ENCODE measurements at places on chromosomes 4 and X.

DNA sequence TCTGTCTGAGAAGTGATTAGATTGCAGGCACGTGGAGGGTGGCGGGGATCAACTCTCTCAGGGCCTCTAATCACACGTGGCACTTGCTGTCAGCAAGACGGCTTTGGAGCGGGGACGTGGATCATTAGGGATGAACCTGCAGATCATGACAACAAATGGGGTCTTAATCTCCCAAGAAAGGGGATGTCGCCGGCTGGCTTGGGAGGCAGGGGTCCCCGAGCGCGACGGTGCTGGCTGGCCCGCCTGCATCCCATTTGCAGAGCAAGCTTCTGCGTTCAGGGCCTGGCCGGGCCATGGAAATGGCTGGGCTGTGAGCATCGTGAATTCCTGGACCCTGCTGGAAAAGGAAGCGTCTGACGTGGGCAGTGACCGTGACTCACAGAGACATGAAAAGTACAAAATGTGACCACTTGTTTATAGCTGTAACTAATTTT is 85.1 kb upstream of the SHOX start:
- no peak for DNase-seq

- DNase-seq = no peak
Measured at GRCh38 chr4:100494166-100494565, 23.7 kb downstream of the EMCN start.

- peak; percentile 65 for DNase-seq
Measured at GRCh38 chrX:71282514-71283402, 677 bp upstream of the NONO start.

DNA sequence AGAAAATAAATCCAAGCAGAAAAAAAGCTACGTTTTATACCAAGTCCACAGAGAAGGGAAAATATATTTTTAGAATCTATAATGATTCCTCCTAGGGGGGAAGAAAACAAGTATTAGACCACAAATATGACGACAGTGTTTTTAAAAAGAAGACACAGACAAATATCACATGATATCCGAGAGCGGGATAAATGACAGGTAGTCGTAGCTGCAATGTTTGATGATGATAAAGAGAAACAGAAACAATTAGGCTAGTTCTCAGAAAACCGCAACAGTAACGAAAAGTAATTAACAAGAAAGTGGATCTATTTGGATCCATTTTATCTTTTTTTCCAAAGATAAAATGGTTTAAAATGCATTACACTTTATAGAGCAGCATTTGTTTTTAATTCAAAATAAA is 918 bp downstream of the HAUS3 start:
- DNase-seq = no peak

GRCh38 chr4:182749667-182750167 is 167.5 kb downstream of the DCTD start:
- no peak for DNase-seq

DNA sequence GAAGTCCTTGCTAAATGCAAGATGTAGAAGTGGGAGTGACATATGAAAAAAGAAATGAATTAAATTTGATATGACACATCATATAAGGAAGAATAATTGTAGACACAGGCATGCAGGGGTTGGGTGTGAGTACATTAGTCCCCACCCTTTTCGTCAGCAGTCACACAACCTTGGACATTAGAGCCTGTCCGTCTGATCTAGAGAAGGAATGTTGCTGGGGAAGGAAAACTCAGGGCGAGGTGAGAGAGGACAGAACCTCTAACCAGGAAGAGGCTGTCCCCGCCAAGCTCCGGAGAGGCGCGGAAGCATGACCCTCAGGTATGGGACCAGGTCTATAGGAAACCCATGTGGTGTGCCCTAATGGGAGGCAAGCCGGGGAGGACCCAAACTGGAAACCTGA is 102.1 kb downstream of the RELL1 start:
- DNase-seq = no peak

- DNase-seq = no peak
Measured at GRCh38 chrX:23513121-23513520, 154.2 kb upstream of the PRDX4 start.

- DNase-seq = no peak
Measured at GRCh38 chr4:155491336-155492120, 114.8 kb upstream of the MAP9 start.

DNA sequence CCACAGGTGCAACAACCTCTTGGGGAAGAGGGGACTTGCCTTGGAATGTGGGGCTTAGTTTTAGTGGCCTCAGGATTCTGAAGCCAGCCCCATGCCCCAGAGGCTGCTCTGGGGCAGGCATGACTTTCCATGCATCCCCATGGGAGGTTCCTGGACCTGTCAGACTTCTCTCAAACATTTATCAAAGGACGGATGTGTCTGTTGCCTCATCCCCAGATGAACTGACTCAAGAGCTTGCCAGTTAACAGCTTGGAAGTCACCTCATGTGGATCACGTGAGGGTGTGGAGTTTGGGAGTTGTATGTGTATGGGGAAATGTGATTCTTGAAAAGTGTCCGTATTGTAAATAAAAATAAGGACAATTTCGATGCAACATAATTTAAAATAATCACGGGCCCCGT is 341.5 kb downstream of the ARHGAP10 start:
- no peak for DNase-seq

GRCh38 chr4:19835429-19835828 is 416.3 kb upstream of the SLIT2 start:
- no peak for DNase-seq

DNA sequence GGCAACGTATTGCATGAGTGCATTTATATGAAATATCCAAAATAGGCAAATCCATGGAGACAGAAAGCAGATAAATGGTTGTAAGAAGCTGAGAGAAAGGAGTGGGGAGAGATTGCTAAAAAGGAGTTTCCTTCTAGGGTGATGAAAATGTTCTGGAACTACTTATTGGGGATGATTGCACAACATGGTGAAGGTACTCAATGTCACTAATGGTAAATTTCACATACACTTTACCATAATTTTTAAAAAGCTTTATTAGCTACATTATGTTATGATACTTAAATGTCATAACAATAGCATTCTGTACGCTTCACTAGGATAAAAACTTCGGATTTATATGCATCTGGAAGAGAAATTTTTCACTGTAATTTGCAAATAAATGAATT is 56.7 kb upstream of the WDR19 start:
- no peak for DNase-seq

DNA sequence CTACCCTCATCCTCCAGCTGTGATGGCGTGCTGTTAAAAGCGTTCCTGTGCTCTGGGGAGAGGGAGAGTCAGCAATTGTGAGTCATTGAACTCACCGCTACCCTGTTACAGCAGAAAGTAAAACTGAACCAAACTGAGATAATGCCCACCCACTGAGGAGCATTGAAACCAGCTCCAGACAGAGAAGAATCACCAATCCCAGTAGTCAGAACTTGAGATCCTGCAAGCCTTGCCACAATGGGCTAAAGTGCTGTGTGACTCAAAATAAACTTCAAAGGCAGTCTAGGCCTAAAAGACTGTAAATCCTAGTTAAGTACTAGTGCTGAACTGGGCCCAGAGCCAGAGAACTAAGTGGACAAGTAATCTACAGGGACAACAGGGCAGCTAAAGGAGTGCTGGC is 1394.2 kb upstream of the DIAPH2 start:
- no peak for DNase-seq

- no peak for DNase-seq
Measured at GRCh38 chr4:117699595-117699994, 334.7 kb upstream of the NDST3 start.

- no peak for DNase-seq
Measured at GRCh38 chr4:53313510-53313909, 52.4 kb downstream of the SCFD2 start.

- peak; percentile 10 for DNase-seq
Measured at GRCh38 chrX:130539721-130540321, 138.0 kb downstream of the RBMX2 start.

DNA sequence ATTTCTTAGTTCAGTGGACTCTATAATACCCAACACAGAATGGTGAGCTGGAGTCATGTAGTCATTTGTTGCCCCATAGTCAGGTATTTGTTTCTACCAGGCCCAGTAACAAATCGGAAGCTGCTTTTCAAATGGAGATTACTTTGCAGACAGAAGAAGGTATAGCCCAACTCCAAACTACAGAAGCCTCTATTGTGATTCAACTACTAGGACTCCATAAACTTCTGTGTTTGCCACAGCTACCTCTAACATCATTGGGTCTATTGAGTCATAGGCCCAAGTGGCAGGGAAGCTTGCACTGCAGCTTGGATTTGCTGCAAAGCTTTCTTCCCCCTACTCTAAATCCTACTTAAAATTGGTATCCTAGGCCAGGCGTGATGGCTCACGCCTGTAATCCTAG is 148.8 kb upstream of the STK26 start:
- DNase-seq = no peak

GRCh38 chr4:2789351-2789750 is 3.5 kb upstream of the SH3BP2 start:
- DNase-seq = no peak

DNA sequence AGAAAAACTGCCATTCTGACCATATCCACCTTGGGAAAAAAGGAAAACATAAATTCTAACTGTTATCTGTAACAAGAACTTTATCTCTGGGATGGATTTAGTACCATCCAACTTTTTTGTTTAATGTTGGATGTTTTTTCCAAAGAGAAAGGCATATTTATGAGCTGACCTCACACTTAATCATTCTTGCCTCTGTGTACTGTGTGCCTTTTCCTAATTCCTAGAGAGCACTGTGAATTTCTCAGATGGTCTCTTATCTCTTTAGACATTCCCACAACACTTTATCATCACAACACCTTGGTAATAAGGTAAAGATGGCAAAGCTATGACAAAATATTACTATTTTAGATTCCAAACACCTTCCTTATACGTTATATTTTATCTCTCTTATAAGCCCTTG is 126.2 kb downstream of the COL4A6 start:
- no peak for DNase-seq

GRCh38 chrX:143378851-143379250 is 138.4 kb downstream of the SPANXN3 start:
- DNase-seq = no peak

DNA sequence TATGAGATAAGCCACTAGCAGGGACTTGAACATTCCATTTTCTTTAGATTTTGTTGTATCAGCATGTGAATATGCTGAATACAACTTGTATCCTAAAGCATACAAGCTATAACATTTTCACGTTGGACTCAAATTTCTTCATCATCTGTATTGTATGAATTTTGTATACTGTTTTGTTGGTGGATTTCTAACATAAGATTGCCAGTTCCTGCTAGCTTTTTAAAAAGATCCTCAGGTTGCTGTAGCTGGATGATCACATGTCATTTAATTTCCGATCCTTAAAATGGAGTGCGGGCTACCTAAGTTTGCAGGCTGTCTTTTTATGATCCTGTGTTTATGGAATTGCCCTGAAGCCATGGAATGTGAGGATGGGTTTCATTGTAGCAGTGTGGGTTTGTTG is 6.9 kb downstream of the PDLIM5 start:
- DNase-seq = no peak

DNA sequence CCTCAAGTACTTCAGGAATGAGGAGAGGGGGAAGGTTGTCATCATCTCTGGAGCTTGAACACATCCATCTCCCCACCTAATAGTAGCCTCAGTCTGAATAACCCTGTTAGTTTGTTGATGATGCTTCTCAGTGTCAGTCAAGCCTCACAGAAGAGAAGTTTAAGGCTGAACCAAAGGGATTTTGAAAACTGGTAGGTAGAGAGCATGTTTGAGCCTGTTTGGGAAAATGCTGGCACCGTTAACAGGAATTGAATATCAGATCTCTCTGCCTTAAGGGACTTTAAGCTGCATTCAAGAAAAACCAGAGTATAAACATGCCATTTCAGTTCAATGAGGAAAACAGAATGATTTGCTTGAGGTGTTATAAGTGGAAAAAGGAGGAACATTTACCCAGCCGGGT is 73.1 kb downstream of the MAPK10 start:
- DNase-seq = no peak

DNA sequence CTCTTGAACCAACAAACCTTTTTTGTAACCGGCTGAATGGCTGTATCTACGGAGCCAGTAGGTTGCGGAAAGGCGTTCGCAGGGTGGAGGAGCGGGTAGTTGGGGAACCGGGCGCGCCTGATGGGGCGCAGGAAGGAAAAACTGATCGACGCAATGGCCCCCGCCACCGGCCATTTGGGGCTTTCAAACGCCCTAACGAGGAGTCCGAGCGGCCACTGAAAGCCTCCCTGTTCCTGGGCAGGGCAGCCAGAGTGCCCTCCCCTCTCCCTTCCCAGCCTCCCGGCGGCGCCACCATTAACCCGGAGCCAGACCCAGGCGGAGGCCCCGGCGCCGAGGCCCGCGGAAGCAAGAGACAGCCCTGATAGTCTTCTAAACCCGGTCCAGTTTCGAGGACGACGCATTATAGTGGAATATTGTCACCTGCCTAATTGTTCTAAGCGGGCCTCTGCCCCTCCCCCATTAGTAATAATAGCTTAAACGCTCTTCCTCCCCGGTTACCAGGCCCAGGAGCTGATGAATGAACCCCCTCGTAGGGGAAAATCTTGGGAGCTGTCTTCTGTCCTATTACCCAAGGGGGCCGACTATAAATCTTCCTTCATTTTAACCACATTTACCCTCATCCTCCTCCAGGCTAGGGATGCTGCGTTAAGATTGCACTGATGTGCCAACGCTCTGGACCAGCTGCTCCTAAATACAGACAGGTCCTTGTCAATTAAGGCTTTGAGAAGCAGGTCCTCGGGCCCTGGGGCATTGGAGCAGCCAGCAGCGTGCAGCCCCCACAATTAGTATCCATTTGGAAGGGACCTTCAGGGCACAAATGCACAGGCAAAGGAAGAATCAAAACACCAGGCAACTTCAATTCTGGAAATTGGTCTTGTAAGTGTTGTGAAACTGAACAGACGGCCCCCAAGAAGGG is 61.6 kb upstream of the TMEM33 start:
- DNase-seq = no peak

- DNase-seq = no peak
Measured at GRCh38 chr4:107751670-107752069, 31.6 kb upstream of the PAPSS1 start.

- DNase-seq = no peak
Measured at GRCh38 chr4:144499777-144500176, 146.2 kb upstream of the HHIP start.

- DNase-seq = no peak
Measured at GRCh38 chrX:72368796-72369195, 63.1 kb upstream of the CITED1 start.

DNA sequence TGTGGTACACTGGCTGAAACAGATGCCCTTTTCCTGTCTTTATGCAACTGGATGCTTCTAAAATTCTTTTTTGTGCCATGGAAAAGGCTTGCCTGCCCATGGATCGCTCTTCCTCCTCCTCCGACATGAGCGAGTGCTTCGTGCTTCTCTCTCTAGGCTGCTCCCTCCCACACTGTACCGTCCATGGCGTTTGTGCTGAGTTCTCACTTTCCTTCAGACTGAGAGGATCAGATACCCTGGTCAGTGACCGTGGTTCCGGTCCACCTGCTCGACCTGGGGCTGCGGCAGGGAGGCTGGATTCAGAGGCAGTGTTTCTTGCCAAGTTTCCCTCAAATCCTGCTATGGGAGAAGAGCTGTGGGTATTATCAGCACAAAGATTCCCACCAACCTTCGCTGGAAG is 10.2 kb upstream of the CLDN24 start:
- DNase-seq = no peak

- DNase-seq = no peak
Measured at GRCh38 chrX:129831091-129831885, 12.4 kb downstream of the ZDHHC9 start.

- DNase-seq = no peak
Measured at GRCh38 chrX:8003147-8003883, 76.1 kb upstream of the PNPLA4 start.

GRCh38 chrX:3638280-3638873 is 75.1 kb downstream of the PRKX start:
- DNase-seq = peak; percentile 2

Data from NCI-H2107 (cell line).